ENCODE measurements at places on chromosomes 5 and 9. TPM values are rescaled to one million over a fixed set of nuclear protein-coding genes. Genes with fewer than 3 reads are reported as not detected.

Gene LCN9
- polyA plus RNA-seq = not detected

Gene PRSS3
- polyA plus RNA-seq = 97.9 TPM

Gene POMT1
- 32.1 TPM for polyA plus RNA-seq

Gene ALDH7A1
- 66.4 TPM for polyA plus RNA-seq

Gene LAMC3
- polyA plus RNA-seq = 0.66 TPM

Gene GBGT1
- 8.7 TPM for polyA plus RNA-seq

Gene AQP3
- 103 TPM for polyA plus RNA-seq

Gene IFNK
- 0.06 TPM for polyA plus RNA-seq

Gene CTXN3
- not detected for polyA plus RNA-seq

Gene SLC25A2
- 0.04 TPM for polyA plus RNA-seq

Gene HIGD2A
- 133 TPM for polyA plus RNA-seq

All from large intestine (tissue), 12 donors.